ENCODE measurements at places on chromosomes 5 and 9.

DNA sequence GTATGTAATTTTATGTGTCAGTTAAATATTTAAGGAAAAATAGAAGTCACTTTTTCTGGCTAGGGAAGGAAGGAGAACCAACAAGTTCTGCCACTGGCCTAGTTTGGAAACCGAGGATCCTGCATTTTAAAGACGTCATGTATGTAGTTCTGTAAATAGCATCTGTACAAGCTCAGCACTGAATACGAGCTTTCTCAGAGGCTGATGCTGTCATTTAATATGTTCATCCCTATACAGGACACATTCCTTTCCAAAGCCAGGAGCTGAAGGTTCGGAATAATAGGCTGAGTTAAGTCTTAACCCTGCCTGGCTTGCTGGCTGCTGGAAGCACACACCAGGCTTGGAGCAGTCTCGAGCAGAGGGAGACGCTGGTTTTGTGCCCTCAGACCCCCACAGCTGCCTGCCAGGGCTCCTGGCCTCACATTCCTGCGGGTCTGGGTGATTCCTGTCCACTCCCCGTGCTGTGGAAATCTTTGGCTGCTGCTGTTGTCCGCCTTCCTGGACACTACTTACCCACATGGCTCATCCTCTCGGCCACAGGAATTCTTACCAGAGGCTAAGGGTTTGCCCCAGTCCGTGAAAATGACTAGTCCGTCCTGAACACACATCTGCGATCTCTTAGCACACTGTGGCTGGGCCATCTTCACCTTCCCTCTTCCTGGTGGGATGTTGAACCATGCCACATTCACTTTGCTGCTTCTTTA, 36.6 kb downstream of the SLC46A2 start:
- DNase-seq = peak; percentile 39

DNA sequence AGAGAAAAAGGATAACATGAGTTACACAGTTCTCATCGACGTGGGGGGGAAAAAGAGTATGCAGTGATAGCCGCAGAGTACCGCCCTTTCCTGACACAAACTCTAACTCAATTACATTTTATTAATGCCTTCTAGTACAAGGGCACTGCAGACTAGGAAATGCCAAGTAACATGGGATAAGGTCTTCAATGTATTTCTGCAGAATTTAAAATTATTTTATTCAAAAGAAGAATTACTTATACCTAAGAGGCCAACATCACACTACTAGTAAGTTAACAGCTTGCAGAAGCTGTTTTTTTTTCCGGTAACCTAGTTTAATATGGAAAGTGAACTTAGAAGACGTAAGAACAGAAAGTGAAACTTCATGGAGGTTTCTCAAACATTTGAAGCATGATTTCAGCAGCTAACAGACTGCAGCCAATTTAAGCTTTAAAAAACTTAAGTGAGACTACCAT, 3.9 kb downstream of the SETX start:
- peak; percentile 15 for DNase-seq

- no peak for DNase-seq
Observed at GRCh38 chr5:77981820-77982219, 205.7 kb upstream of the TBCA start.

DNA sequence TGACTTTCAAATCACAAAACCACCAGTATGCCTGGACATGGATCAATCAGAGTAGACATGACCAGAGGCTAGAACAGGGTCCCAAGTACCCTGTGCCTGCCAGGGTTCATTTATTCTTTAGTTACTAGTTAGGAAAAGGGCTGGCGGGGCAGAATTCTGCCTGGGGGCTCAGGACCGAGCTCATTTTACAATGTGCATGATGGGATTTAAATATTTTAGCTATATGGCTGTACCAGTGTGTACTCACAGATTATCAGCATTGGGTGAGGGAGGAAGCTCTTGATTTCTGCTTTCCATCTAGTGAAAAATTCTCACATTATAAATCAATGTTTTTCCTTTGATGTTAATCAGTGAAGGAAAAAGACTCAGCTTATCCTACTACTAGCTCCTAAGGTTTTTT, 1511.1 kb downstream of the EFNA5 start:
- no peak for DNase-seq

DNA sequence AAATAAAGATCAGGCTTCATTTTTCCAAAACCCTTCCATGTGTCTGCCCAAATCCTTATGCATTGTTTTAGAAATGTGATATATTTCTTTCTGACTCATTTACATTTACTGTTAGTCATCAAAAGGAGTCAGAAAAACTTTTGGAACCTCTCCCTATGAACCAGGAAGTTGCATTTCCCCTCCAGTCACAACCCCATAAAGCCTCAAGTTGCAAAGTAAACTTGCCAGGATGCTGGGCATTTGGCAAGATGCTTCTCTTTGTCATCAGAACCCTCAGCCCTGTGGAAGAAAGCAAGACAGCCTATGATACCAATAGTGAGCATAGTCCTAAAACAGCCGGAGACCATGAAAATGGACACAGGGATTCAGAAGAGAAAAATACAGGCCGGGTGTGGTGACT, 84.2 kb downstream of the MUSK start:
- DNase-seq = peak; percentile 97

- DNase-seq = no peak
Observed at GRCh38 chr9:123472862-123473614, 117.0 kb downstream of the CRB2 start.

DNA sequence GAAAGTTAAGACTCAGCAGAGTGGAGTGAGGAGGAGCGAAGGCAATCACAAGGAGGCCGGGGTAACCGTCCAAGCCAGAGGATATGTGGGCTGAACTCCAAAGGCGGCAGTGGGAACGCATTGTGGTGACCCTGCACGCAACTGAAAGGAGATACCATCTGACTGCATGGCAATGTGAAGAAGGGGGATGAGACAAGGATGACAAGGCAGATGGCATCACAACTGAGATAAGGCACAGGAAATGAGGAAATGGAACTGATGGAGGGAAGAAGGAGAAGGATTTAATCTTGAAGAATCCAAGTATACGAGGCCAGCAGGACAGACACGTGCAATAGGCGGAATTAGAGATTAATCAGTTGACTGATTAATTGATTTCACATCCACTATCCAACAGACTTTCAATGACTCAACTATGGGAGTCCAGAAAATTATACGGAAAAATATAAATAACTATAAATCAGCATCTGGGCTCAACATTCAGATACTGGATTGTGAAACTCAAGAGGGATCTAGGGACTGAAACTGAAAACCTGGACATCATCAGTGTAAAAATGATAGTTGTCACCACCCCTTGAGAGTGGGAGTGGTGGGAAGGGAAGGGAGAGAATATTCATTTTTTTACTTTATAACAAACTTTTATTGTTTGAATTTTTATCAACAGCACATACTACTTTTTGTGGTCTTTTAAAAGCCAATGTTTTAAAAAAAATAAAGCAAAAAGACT, 86.1 kb downstream of the ARL15 start:
- no peak for DNase-seq

DNA sequence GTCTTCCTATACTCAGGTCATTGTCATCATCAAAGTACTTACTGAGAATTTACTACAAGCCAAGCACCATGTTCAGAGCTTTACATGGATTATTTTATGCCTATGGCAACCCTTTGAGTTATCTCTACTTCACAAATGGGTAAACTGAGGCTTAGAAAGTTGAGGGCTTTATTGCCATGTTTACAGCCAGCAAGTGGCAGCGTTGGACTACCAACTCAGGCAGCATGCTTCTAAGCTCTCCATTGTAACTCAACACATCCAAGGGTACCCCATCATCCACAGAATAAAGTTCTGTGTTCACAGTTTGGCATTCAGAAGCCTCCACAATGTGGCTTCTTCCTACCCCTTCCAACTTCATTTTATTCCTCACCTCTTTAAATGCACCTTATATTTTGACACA, 422.6 kb upstream of the GRIA1 start:
- DNase-seq = no peak

DNA sequence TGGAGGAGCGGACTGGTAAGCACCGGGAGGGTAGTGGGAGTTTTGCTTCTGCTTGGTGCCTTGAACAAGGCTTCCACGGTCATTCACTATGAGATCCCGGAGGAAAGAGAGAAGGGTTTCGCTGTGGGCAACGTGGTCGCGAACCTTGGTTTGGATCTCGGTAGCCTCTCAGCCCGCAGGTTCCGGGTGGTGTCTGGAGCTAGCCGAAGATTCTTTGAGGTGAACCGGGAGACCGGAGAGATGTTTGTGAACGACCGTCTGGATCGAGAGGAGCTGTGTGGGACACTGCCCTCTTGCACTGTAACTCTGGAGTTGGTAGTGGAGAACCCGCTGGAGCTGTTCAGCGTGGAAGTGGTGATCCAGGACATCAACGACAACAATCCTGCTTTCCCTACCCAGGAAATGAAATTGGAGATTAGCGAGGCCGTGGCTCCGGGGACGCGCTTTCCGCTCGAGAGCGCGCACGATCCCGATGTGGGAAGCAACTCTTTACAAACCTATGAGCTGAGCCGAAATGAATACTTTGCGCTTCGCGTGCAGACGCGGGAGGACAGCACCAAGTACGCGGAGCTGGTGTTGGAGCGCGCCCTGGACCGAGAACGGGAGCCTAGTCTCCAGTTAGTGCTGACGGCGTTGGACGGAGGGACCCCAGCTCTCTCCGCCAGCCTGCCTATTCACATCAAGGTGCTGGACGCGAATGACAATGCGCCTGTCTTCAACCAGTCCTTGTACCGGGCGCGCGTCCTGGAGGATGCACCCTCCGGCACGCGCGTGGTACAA, 556 bp downstream of the PCDHGC3 start:
- peak; percentile 86 for DNase-seq

GRCh38 chr9:117160254-117160653, 254.6 kb downstream of the ASTN2 start:
- no peak for DNase-seq

GRCh38 chr9:89295400-89295799, 15.6 kb upstream of the CKS2 start:
- no peak for DNase-seq

- DNase-seq = peak; percentile 33
Observed at GRCh38 chr5:73459366-73459765, 10.8 kb upstream of the FOXD1 start.

DNA sequence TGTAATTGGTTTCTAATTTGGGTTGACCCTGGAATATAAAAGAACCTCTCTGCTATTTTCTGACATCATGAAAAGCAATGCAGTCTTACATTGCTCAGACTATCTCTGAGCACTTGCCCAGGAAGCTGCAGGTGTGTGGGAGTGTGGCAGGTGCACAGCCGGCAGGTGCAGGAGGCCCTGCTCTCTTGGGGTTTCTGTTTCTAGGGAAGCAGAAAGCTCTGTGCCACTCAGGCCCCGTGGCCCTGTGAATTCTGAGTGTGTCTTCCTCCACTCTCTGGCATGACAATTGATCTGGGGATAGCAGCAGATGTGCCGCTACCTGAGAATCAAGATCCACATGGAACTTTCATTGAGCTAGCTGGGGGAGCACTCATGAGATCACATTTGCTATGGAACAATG, 45.7 kb upstream of the IRX2 start:
- DNase-seq = no peak

- peak; percentile 52 for DNase-seq
Observed at GRCh38 chr5:151094030-151094851, 13.4 kb upstream of the TNIP1 start.

DNA sequence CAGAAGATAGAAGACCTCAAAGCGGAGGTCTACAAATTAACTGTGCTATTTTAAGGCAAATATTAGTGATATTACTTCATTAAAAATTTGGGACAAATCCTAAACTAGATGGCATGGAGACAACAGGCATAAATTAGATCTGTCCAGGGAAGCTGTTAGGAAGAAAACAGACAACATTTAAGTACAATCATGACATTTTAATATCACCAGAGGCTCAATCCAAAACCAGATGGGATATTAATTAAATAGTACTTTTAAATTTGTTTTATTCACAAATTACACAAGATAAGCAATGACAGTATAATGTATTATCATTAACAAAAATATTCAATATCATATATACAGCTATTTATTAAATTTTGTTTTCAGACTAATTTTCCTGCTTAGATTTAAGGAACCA, 161.1 kb downstream of the AP3B1 start:
- DNase-seq = no peak

GRCh38 chr5:72189146-72189545, 81.9 kb downstream of the MAP1B start:
- DNase-seq = no peak

DNA sequence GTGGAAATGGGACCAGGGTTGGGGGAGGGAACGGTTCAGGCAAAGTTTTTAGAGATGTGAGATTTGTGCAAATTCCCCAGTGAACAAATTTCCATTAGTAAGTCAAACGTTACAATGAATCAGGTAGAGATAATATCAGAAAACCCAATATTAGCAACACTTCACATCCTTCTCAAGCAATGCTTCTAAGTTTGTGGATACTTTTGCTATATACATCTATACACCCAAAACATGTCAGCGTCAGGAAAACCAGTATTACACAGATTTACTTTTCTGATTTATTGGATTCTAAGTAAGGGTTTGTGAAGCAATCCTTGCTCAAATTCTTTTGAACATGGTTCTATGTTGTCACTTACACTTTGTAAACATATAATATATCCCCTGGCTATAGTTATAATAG, 6.5 kb downstream of the ALDH1A1 start:
- DNase-seq = no peak

DNA sequence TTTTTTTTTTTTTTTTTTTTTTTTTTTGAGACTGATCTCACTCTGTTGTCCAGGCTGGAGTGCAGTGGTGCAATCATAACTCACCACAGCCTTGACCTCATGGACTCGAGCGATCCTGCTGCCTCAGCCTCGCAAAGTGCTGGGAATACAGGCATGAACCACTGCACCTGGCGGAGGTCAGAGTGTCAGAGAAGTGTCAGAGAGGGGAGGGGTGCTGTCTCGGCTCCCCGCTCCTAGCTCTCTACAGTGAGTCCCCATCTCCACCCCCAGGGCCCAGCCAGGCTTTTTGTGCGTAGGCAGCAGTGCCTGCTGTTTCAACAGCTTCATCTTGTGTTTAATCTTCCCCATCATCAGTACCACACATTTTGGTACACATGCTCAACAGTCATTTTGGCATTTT, 38.3 kb downstream of the SAR1B start:
- DNase-seq = no peak

GRCh38 chr9:117084221-117084620, 330.6 kb downstream of the ASTN2 start:
- no peak for DNase-seq

- DNase-seq = no peak
Observed at GRCh38 chr9:133970581-133971058, 21.5 kb downstream of the VAV2 start.

DNA sequence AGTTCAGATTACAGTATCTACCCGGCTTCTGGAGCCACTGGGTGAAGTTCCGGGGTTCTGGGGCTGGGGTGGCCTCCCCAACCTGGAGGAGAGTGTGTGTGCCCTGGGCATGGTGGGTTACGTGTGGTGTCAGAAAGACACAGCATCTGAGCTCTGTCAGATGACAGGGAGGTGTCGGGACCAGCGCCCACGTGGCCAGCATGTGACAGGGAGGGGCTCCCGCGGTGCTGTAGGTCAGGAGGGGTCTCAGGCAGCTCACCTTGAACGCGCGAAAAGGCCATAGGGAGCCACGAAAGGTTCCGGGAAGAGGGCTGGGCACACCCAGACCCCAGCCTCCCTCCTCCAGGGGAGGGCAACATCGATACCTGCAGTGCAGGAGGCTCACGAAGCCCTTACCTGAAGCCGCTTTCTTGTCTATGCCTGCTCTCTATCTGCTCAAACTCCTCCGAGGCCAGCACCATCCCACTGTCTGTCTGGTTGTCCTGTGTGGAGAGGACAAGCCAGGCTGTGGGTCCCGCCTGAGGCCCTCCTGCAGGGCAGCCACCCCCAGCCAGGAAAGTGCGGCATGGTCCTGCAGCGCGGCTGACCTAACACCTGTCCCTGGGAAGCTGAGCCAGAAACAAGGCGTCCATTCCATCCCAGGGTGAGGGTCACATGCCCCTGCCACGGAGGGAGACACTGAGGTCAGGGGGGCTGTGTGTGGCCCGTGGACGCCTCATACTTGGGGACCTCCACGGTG, 17.4 kb upstream of the SCGB3A1 start:
- DNase-seq = no peak

GRCh38 chr5:61617995-61618525, 286.0 kb downstream of the ZSWIM6 start:
- DNase-seq = no peak
